ENCODE measurements at places on chromosomes 4 and X. TPM values are rescaled to one million over a fixed set of nuclear protein-coding genes. Genes with fewer than 3 reads are reported as not detected.

Gene PDCL2
- not detected for total RNA-seq

Gene MAGIX
- total RNA-seq = 1.5 TPM

Gene GRPEL1
- total RNA-seq = 20.2 TPM

Gene MAGEC1
- not detected for total RNA-seq

Gene IQSEC2
- total RNA-seq = 7.7 TPM

Gene STAG2
- total RNA-seq = 106 TPM

Gene MAGEH1
- 27.6 TPM for total RNA-seq

Gene CT45A5
- not detected for total RNA-seq
